ENCODE measurements at places on chromosomes 1 and 21.

GRCh38 chr1:18353992-18354391 lies 126.7 kb upstream of the KLHDC7A start:
- DNase-seq: no peak

GRCh38 chr1:75632350-75632949 lies 21.5 kb upstream of the SLC44A5 start:
- DNase-seq: no peak

DNA sequence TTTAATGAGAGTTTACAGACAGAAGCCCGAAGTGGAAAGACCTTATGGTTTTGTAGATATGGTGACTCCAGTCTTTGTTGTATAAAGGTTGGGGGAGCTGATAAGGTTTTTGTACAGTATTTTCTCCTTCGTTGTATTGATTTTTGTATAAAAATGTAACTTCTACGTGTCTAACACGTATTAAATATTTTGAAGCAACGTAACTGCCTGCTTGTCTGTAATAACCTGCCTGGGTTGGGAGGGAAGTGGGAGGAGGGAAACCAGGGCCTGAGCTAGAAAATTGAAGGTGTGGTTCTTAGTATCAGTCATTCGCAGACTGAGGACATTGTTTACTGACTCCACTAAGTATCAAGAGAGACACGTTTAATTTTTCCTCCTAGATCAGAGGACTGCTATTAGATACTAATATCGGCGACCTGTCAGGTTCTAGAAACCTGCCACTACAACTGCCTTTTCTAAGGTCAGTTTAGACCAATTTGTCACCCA lies 2.2 kb downstream of the IER5 start:
- peak; percentile 63 for DNase-seq

GRCh38 chr1:229597877-229598276 lies 28.0 kb downstream of the TAF5L start:
- DNase-seq: no peak

- no peak for DNase-seq
Measured at GRCh38 chr1:14310476-14310875, 288.0 kb upstream of the KAZN start.

DNA sequence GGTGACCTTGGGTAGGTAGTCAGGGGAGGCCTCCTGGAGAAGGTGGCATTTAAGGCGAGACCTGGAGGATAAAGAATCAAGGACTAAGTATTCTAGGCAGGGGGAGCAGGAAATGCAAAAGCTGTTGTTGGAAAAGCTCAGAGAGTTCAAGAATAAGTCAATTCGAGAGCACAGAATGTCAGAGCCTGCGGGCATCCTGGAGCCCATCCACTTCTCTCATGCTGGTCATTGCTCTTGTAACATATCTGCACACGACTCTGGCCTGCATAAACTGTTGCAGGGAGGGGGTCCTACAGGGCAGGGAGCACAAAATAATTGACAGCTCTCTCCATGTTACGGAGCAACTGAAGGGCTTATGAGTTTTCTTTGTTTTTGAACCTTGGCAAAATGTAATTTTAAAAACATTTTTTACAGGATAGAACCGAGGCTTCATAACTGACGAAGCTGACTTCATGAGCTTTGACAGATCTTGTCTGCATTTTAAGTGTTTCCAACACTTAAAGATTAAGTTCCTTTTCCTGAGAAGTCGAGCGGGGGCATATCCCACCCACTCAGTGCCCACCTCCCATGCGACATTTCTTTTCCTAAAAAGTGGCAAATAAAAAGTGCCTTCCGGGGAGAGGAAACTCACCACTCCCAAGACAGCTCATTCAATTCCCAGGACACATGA lies 4.2 kb downstream of the PLA2G5 start:
- DNase-seq: no peak

DNA sequence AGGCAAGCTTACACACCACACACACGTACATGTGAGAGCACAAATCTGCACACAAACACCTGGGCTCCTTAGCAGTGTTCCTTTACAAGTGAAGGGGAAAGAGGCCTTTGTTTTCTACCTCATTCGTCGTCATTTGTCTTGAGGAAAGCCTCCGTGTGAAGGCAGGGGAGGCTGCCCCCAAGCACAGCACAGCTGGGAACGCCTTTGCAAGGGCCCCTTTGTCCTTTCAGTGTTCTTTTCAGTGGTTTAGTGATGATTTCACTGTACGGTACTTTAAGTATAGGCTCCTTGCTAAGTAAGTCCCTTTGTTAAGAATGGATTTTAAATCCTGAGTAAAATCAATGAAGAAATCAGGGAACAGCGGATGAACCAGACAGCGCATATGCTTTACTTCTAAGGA lies 94.1 kb downstream of the PGBD5 start:
- DNase-seq: no peak

DNA sequence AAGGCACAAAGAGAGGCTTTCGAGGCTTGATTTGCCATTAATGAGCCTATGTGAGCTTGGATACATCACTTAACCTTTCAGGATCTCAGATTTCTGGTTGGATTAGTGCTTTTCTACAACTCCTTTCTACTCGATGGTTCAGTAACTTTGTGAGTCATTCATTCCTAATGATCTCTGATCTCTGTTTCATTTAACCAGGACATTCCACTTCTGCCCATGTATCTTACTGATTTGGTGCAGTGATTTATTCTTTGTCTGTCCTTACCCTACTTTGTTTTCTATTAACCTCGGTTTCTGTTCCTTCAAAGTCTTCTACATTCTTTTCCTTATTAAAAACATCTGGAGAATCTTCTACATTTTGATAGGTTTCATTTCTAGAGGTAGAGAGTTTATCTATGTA lies 94.6 kb upstream of the ZBTB18 start:
- no peak for DNase-seq

- DNase-seq: no peak
Measured at GRCh38 chr1:169731446-169731845, 2.4 kb downstream of the SELE start.

GRCh38 chr1:55402671-55403464 lies 187.7 kb upstream of the USP24 start:
- DNase-seq: no peak

GRCh38 chr1:241475671-241476070 lies 43.9 kb downstream of the FH start:
- no peak for DNase-seq

- no peak for DNase-seq
Measured at GRCh38 chr1:96465441-96465840, 256.1 kb upstream of the PTBP2 start.

- DNase-seq: no peak
Measured at GRCh38 chr1:206778031-206778430, 5.7 kb upstream of the IL10 start.

DNA sequence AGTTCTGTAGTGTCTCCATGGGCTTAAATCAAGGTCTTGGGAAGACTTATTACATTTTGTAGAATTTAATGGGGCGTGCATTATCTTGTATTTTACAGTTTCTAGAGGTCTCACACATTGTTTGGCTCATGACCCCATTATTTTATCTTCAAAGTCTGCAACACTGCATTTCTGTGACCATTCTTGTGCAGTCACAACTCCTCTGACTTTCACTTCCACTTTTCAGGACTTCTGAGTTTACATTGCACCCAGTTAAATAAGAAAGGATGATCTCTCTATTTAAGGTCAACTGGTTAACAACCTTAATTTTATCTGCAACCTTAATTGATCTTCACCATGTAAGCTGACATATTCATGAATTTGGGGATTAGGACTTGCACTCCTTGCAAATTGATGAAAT lies 1186.6 kb downstream of the MRPL39 start:
- DNase-seq: no peak

DNA sequence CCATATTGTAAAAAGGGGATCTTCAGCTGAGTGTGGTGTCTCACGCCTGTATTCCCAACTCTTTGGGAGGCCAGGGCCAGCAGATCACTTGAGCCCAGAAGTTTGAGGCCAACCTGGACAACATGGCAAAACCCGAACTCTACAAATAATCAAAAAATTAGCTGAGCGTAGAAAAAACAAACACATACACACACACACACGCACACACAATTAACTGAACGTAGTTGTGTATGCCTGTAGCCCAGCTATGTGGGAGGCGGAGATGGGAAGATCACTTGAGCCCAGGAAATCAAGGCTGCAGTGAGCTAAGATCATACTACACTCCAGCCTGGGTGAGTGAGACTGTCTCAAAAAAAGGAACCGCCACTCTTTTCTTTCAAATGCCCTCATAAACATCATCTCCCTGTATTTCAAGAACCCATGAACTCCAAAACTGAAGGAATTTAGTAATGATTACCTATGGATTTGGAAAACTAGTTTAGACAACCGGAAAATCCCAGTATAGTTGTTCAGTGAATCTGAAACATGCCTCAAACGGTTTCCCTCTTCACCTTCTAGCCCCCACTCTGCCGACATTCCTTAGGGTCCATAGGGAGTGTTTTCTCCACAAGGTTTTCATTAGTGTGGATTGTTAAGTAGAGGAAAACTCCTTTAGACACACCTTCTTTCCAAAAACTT lies 4.5 kb downstream of the TXNIP start:
- no peak for DNase-seq

DNA sequence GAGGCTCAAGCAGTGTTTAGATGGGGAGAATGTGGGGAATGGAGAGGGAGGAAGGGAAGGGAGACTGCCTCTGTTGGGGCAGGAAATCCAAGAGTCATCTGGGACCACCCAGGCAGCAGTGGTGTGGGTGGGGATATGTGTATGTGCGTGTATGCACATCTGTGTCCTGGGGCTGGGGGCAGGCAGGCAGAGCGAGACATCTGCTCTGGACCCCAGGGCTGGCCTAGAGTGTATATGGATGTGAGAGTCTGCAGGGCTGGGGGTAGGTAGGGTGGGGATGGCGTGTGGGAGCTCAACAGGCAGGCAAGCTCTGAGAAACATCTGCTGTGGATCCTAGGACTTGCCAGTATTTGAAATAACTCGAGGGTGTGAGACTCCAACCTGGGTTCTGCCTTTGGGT lies 3.5 kb downstream of the PTCH2 start:
- no peak for DNase-seq
